ENCODE measurements at places on chromosomes 3 and 15.

GRCh38 chr3:32577581-32578556 lies 7.2 kb upstream of the DYNC1LI1 start:
- peak; percentile 34 for DNase-seq

DNA sequence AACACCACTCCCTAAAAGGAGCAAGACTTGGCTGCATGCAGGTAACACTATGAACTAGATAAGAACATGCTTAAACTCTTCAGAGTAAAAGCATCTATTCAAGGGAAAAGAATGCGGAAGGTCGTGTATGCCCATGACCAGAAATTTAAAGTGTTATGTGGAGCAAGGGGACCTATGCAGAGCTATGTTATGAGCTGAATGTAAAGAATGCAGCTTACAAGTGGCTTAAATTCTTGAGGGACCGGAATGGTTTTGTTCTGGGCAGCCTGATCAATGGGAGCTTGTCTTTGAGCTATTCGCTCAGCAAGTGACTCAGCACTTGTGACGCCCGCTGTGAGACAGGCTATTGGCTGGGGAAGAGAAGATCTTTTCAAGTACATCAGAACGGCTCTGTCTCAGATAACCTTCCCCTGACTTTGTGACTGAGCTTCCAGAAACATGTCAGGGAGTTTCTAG lies 367.5 kb upstream of the THBS1 start:
- peak; percentile 43 for DNase-seq

GRCh38 chr3:120645083-120645845 lies 36.8 kb downstream of the HGD start:
- no peak for DNase-seq

DNA sequence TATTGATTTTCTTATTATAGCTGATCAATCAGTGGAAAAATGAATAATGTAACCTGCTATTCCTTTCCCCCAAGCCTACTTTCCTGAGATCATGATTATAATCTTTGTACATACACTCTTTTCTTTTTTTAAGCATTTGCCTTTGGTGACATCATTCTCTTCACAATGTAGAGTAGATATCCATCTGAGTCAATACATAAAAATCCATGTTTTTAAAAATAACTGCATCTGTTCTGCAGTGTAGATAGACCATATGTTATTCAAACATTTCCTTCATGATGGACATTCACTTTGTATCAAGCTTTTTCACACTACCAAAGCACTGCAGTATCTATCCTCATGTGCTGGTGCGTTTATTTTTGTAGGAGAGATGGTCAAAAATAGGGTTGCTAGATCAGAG lies 211.1 kb downstream of the PTPRG start:
- DNase-seq, result no peak

- no peak for DNase-seq
Observed at GRCh38 chr3:30319713-30320112, 286.7 kb upstream of the TGFBR2 start.

GRCh38 chr15:60121845-60122244 lies 117.7 kb downstream of the FOXB1 start:
- DNase-seq, result no peak

- no peak for DNase-seq
Observed at GRCh38 chr15:60649845-60650548, 171.1 kb upstream of the ICE2 start.

DNA sequence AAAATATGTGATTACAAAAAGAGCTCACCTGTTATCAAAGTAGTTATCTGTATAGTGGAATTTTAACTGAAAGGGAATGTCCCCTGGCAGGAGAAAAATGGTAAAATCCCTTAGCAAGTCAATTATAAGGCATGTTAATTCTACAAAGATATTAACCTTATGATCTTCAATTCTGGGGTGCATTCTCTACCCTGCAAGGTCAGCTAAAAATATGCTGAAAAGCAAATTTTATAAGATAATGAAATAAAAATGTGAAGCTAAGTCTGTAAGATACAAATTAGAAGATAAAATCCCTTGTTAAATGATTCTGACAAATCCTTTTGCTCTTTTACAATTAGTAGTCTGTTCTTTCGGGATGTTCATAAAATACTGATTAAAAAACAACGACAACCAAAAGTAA lies 109.8 kb downstream of the BBX start:
- no peak for DNase-seq

- DNase-seq, result no peak
Observed at GRCh38 chr3:171888466-171888865, 45.3 kb downstream of the TMEM212 start.

Measured in heart right ventricle (tissue), 16 donors.